ENCODE measurements at places on chromosomes 13 and 19.

GRCh38 chr13:35826626-35827254, 304.4 kb downstream of the DCLK1 start:
- no peak for DNase-seq

DNA sequence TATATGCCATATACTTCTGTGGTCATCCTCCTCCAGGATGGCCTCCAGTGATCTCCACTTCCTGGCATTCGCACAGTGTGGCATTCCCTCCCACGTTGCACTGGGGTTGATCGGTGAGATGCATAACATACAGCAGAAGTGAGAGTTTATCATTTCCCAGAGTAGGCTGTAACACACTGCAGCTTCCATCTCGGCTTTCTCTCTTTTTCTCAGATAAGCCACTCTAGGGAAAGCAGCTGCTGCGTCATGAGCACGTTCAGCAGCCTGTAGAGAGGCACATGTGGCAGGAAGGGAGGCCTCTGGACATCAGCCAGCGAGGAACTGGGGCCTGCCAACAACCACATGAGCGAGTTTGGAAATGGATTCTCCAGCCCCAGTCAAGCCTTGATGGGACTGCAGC, 807.1 kb downstream of the DIAPH3 start:
- no peak for DNase-seq

GRCh38 chr19:3386447-3387234, 20.3 kb downstream of the NFIC start:
- DNase-seq: no peak

DNA sequence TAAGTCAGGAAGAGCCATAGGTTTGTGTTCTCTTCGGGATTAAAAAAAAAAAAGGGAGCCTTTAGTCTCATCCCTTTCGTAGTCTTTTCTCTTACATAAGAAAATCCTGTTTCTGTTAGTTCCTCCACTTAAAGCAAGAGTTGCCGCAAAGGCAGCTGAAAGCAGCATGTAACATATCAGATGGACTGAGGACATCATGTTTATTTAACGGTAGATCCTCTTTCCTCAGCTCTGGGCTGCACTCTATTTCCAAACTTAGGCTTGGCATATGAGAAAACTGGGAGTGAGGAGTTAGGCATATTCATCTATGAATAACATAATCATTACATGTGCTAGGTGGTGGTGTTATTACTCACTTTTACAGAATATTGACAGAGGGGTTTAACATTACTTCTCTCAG, 391.2 kb downstream of the KLF12 start:
- DNase-seq: no peak

DNA sequence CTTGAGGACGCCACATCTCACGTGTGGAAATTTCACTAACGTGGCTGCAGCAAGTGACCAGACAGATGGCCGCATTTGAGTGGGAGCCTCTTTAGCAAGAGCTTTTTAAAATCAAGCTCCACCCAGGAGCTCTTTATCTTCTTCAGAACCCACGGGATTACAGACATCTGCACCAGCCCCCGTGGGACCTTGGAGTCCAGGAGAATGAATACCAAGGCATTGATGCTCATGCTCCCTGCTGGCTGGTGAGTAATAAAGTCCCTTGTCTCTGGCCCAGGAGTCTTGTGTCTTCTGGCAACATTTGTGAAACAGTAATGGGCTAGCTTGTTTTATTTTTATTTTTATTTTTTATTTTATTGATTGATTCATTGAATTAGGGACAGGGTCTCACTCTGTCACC, 64.4 kb downstream of the TRPM4 start:
- DNase-seq: no peak

- DNase-seq: no peak
Measured at GRCh38 chr13:108734676-108735075, 105.3 kb downstream of the MYO16 start.

- DNase-seq: no peak
Measured at GRCh38 chr13:108789476-108789875, 160.1 kb downstream of the MYO16 start.

- no peak for DNase-seq
Measured at GRCh38 chr13:39536274-39536673, 66.7 kb downstream of the LHFPL6 start.
